ENCODE measurements at places on chromosomes 3 and 15. TPM values are rescaled to one million over a fixed set of nuclear protein-coding genes. Genes with fewer than 3 reads are reported as not detected.

Gene SERPINI2
- total RNA-seq: 0.86 TPM

DNA sequence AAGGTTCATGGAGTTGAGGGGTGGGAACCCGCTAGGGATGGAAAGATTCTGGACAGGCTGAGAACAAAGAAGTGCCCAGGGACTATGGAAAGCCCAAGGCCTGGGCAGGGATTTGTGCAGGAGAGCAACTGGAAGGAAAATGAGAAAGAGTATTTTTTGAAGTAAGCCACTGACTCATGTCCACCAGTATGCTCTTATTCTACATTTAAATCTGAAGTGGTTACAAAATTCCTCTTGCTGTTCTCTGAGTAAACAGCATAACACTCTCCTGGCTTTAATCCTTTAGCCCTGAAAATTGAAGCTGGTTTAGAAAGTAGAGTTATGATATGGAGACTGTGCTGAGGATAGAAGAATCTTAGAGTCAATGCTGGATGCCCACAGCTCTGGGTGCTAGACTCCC is 165.2 kb downstream of the ISL2 start:
- DNase-seq: no peak

- no peak for DNase-seq
Measured at GRCh38 chr3:117600666-117601065, 891.1 kb downstream of the TUSC7 start.

GRCh38 chr3:172617013-172617706 is 93.7 kb downstream of the NCEH1 start:
- no peak for DNase-seq

- no peak for DNase-seq
Measured at GRCh38 chr15:64507293-64507802, 47.0 kb downstream of the ZNF609 start.

DNA sequence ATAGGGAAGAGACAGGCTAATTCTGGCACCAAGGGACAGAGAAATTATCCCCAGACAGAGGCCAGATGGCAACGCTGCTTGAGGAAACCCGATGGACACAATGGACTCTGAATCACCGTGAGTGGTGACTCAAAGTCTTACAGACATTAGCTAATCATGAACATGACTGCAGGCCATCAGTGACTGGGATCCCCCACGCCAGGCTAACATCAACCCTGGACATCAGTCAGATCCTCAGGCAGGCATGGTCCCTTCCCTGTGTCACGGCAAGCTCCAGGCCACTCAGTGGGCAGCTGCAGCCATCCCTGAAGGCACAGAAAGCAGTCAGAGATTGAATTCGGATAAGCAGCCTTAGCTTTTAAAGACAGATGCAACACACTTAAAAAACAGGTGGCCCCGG is 23.8 kb upstream of the OXTR start:
- no peak for DNase-seq

- no peak for DNase-seq
Measured at GRCh38 chr3:154794391-154794790, 285.7 kb upstream of the MME start.

DNA sequence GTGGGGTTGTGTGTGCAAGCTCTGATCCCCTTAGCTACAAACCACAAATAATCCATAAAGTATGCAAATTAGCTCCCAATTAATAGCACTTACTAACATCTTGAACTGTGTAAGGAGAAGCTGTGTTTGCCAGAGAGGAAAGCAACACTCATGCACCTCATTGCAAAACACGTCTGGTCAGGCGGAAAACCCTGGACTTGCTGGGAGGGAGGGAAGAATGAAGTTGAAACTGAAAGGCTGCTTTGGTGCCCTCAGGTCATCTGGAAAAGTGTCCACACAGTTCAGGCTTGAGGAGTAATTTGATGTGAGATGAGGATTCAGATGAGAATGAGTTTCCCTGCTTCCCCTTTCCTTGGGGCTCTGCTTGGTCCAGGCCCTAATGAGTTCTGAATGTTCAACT is 185.5 kb upstream of the ANKRD28 start:
- no peak for DNase-seq

Gene LRRC58
- 25.6 TPM for total RNA-seq

Gene RETNLB
- total RNA-seq: not detected

GRCh38 chr3:96169111-96169766 is 645.2 kb upstream of the EPHA6 start:
- no peak for DNase-seq

DNA sequence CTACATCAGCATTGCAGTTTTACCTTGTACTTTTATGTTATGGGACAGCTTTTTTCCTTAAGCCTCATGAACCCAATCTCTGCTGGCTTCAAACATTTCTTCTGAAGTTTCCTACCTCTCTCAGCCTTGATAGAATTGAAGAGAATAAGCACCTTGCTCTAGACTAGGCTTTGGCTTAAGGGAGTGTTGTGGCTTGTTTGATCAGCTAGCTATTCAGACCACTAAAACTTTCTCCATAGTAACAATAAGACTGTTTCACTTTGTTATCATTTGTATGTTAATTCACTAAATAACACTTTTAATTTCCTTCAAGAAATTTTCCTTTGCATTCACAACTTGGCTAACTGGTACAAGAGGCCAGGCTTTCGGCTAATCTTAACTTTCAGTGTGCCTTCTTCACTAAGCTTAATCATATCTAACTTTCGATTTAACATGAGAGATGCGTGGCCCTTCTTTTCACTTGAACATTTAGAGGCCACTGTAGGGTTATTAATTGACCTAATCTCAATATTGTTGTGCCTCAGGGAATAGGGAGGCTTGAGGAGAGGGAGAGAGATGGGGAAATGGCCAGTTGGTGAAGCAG is 8.1 kb upstream of the TIGIT start:
- DNase-seq: no peak

DNA sequence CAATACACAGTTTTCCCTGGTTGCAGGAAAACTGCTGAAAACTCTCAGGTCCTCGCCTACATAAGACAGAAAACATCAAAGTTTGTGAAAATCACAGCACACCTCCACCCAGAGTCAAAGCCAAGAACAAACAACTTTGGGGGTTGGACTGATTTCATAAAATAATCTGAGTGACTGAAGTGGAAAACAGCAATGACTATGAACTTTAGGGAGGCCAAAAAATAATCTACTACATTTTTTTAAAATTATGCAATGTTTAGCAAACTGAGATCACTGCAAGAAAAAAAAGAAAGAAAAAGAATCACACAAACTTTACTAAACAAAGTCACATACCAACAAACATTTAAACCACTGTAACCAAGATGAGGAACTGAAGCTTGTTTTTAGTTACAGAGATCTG is 15.9 kb upstream of the FOXP1 start:
- no peak for DNase-seq

GRCh38 chr15:69489073-69489571 is 36.5 kb downstream of the RPLP1 start:
- DNase-seq: no peak

- no peak for DNase-seq
Measured at GRCh38 chr3:29240248-29240647, 40.6 kb upstream of the RBMS3 start.

DNA sequence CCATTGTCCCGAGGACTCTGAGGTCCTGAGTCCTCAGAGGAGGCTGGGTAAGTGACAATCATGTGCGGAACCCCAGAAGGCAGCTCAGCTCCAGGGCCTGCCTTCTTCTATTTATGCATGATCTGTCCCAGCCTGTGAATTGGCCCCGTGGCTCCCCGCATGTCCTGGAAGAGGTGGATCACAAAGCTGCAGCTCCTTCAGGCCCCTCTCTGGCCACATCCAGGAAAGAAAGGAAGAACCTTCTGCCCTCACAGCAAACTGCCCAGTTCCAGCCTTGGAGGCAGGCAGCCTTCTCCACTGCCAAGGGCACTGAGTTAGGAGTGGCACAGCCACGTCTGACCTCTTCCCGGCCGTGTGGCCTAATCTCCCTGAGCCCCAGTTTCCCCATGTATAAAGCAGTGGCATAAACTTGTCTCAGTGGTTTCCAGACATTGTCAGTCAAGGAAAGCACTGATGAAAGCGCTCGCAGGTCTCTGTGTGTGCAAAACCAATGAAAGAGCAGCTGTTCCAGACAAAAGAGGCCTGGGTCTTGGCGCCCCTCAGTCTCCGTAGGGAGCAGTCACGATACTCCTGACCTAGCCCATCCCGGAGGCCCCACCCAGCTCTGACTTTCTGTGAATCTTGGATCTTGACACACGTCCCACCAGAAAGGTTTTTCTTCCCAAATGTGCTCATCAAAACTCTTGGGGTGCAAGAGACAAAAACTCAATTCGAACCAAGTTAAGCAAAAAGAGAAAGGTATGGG is 497.3 kb downstream of the SHQ1 start:
- no peak for DNase-seq

DNA sequence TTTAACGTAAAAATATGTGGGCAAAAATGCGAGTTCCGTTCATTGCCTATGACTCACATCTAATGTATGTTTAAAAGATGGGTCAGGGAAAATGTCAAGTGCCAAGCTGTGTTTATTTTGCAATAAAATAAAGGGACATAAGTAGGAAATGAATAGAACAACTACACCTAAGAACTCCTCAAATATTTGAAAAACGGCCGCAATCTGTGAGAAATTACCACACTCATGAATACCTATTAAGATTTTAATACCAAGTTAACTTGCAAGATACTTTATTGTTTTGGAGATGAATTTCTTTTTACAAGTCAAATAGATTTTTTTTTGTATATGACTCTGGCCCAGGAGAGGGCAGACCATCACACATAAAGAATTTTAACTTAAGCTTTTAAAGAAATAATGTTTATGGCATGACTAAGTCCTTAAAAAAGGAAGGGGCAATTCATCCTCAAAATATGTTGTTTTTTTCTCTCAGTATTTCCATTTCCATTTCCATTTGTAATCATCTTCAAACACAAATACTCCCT is 152.7 kb downstream of the SUCNR1 start:
- DNase-seq: no peak

Gene LTK
- 0.16 TPM for total RNA-seq

- DNase-seq: no peak
Measured at GRCh38 chr15:49473031-49473430, 50.0 kb downstream of the FGF7 start.

DNA sequence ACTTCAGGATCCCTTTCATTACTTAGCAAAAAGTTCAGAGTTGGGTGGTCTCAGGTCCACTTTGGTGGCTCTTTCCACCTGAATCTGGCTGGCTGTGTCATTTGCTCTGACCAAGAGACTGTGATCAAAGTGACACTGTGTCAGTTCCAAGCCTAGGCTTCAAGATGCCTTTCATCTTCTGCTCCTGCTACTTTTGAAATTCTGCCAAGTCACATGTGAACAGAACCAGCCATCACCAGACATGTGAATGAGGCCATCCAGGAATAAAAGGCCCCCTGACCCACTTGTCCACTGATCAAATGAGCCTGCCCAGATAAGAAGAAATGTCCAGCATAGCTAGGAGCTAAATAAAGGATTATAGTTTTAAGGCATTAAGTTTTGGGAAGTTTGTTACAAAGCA is 132.2 kb downstream of the OSBPL10 start:
- no peak for DNase-seq

DNA sequence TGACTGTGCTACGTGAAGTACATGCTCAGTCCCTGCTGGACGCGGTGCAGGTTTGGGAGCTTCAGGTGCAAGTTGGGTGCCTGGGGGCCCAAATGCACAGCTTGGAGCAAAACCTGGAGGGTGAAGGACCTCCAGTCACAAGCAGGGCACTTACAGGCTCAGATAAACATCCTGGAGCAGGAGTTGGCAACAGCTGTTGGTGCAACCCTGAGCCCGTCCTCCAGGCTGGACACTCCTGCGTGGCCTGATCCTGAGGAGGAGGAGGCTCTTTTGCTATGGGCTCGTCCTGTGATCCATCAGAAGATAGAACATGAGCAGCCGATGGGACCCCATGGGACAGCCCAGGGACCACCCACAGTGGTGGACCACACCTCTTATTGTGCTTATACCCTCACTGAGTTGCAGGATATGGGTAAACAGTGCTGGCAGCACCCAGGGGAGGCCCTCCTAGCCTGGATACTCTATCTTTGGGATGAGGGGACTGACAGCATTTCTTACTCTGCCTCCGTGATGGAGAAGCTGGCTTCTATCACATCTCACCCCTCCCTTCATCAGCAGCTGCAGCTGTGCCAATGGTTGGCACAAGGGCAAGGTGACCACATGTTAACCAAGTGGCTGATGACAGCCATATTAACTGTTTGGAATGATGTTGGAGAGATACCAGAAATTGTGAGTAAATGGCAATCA is 301.6 kb downstream of the ZPLD1 start:
- DNase-seq: no peak

DNA sequence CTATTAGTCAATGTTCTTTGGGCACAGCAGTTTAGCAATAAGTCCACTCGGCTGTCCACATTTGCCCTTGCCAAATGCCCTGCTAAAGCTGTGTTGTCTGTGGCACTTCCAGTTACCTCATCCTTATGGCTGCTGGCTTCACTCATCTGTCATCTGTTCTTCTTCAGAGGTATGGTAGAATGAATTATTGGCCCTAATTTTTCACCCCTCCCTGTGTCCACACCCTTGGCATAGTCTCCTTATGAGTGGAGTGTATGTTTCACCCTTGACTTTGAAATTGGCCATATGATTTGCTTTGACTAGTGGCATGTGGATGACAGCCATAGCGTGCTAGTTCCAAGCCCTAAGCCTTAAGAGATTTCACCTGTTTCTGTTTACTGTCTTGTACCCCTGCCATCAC is 72.1 kb upstream of the EPHB1 start:
- DNase-seq: no peak

DNA sequence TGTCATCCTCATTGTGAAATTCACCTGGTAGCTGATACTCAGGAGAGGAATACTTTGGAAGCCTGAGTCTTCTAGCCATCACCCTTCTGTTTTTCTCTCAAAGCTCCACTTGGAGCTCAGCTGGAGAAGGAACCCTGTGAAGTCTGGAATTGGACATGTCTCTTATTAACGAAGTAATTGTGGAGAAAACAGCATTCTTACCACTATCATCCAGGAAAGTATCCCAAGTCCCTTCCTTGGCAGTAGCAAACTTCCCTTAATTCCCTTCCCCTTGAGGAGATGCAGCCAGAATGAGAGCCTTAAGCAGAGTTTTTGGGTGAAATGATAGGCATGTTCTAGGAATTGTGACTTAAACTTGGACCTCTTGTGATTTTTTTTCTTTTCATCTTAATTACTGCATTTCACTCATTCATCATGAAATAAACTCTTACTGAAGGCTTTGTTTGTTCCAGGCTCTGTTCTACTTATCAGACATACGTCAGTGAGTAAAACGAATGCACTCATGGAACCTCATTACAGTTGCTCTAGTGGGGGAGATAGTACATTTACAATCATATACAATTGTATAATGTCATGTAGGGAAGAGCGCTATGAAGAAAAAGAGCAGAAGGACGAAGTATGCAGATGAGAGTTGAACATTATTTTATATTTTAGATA is 30.5 kb upstream of the TCF12 start:
- no peak for DNase-seq

Gene IMPG2
- total RNA-seq: 0.40 TPM

Gene ST8SIA2
- total RNA-seq: 25.5 TPM

Gene XCR1
- not detected for total RNA-seq

GRCh38 chr15:84079885-84080777 is 155.4 kb upstream of the GOLGA6L4 start:
- peak; percentile 45 for DNase-seq

DNA sequence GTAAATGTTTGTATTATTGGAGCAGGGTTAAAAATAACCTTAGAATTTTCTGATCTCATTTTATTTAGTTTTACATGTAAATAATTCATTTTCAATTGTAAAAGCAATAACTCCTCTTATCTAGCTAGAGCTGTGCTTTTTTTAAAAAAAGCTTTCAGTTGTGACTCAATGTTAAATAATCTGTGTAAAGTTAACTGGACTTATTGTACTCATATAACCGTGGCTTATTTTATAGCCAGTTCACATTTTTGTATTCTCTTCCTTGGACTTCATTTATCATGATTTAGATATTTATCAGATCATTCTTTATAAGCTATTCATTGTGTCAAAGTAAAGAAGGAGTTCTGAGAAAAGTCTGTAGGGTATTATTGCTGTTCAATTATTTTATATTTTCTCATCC is 435.6 kb downstream of the CADM2 start:
- no peak for DNase-seq

Data from neural crest cell (in vitro differentiated cells).